ENCODE measurements at places on chromosomes 1 and 21.

DNA sequence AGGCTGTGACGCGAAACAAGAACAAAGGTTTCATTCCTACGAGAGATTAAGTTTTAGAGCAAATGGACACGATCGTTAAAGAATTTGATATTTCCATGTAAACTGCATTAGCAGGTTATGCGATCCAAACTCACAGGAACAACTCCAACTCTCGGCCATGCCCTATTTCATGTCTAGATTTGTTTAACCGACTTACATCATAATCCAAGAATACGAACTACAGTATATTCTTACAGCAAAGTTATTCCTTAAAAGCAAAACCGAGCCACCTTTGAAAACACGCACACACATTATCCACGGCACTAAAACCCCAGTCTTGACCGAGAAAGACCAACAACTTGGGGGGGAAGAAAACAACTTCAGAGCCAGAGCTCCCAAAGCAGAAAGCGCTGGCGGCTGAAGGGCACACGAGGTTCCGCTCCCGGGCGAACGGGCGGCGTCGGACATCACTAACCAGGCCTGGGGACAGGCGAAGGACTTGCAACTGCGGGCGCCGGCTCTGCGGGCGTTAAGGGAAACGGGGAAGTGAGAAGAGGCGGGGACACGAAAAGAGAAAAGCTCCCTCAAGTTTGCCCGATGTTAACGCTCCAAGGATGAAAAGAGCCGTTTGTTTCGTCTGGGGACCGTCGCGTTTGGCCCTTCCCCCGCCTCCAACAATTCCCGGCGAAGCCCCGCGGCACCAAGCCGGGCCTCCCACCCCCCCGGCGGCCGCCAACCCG, 690 bp downstream of the B3GALNT2 start:
- peak; percentile 65 for DNase-seq

GRCh38 chr21:26850116-26850643, 5.0 kb upstream of the ADAMTS1 start:
- DNase-seq, result peak; percentile 63

GRCh38 chr1:233355841-233356704, 28.5 kb downstream of the MAP3K21 start:
- DNase-seq, result no peak

GRCh38 chr1:245871915-245872314, 635.2 kb downstream of the SMYD3 start:
- no peak for DNase-seq

GRCh38 chr1:214369364-214369763, 88.4 kb downstream of the SMYD2 start:
- DNase-seq, result no peak

DNA sequence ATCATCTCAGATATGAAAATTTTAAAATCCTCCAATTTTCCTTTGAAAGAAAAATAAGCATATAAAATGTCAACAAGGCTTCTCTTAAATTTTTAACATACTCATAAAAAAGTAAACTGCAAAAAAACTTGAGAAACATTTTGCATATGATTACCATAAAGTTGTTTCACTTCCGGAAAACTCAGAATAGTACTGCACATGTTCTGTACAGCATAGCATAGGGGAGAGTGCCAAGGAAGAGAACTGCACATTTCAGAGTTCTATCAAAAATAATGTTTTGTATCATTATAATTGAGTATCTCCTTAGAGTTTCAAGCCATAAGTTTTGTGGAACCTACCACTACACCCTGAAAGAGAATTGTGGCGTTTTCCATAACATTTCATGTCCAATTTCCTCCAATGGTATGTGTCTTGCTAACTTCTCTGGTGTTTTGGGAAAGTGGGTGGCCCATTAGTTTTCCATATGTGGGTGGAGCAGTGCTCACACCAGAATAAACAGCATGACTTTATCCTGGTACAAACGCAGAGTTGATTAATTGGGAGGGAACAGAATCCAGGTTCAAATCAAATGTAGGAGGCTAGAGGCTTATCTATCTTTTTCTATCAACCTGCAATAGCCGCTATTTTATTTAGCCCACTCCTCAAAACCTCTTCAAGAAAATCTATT, 430.9 kb downstream of the LMO4 start:
- DNase-seq, result no peak

DNA sequence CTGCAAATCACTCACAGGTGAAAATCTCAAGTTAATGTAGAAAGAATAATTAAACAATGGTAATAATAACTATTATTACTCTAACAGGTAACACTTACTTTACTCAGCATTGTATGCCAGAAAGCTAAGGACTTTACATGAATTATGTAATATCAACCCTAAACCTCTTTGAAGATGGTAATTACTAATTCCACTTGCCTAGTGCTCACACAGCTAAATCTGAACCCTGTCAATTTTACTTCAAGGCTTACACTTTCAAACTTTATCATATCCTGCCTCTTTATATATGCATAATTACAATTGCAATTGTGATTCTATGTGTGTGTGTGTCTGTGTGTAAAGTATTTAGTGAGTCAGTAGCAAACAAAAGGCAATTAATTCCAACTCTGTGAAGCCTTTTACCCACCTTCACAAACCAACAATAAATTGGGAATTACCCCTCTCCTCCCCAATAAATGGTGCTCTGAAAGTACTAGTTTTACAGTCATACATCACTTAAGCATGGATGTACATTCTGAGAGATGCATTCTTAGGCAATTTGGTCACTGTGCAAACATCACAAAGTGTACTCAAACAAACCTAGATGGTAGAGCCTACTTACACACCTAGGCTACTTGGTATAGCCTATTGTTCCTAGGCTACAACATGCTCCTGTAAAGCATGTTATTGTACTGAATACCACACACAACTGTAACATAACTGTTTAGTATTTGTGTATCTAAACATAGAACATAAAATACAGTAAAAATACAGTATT, 5.9 kb downstream of the ZNF644 start:
- no peak for DNase-seq

- DNase-seq, result peak; percentile 7
Measured at GRCh38 chr1:217431395-217431794, 199.5 kb downstream of the GPATCH2 start.

GRCh38 chr21:36803816-36804439, 105.0 kb downstream of the SIM2 start:
- DNase-seq, result no peak

DNA sequence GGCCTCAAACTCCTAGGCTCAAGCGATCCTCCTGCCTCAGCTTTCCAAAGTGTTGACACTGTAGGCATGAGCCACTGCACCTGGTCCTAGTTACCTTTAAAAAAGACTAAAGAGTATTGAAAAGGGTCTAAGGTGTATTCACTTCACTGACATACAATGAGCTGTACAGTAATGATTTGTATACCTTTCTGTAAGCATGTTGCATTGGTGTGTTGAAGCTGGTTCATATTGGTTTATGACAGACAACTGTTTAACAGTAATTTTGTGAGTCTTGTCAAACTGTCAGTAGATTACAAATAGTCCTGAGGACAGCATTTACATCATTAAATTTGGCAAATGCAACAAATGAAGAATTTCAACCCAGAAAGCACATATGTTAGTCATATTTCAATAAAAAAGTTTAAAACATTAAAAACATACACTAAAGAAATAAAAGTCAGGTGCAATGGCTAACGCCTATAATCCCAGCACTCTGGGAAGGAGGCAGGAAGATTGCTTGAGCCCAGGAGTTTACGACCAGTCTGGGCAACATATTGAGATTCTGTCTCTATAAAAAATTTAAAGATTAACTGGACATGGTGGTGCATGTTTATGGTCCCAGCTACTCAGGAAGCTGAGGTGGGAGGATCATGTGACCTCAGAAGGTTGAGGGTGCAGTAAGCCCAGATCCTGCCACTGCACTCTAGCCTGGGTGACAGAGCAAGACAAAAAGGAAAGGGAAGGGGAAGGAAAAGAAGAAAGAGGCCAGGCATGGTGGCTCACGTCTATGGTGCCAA, 88.3 kb upstream of the HP1BP3 start:
- no peak for DNase-seq

- DNase-seq, result no peak
Measured at GRCh38 chr1:2791027-2791760, 10.3 kb downstream of the TTC34 start.

- peak; percentile 58 for DNase-seq
Measured at GRCh38 chr21:37916310-37917051, at the start of gene KCNJ6. TSS of gene KCNJ6 (minus strand) at chr21:37916457. CDS start at chr21:37840682, 75,775 bp downstream.

DNA sequence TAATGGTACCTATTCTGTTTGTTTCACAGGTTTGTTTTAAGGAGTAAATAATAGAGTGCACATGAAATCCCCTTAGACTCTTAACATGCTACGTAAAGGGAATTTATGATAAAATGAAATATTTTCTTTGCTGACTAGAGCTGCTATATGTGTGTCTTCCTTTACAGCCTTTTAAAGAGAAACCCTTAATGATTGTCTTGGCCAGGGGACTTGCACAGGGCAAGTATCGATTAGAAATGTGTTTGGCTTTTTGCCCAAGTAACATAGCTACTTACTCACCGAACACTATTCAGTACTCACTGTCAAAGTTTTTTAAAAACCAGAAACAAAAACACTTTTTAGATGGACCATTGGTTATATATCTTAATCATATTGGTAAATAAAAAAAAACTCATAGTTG, 71.3 kb upstream of the KIAA1614 start:
- DNase-seq, result no peak

DNA sequence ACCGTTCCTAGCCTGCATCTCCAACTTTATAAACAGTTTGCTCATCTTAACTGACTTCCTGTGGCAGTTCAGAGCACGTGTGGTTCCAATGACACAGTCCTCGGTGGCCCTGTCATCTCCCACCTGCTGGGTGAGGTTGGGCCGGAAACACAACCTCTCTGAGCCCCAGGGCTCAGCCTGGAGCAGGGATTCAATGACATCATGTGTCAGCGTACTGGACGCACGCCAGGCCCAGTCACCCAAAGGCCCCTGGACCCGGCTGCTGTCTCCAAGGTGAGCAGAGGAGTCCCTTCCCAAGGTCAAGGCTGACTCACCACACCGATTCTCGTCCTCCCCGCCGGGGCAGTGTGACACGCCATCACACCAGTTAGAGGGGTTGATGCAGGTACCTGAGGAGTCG, 19.9 kb downstream of the TMPRSS2 start:
- no peak for DNase-seq

GRCh38 chr1:48492392-48492791, 20.4 kb upstream of the SPATA6 start:
- DNase-seq, result no peak

- no peak for DNase-seq
Measured at GRCh38 chr1:193432979-193433587, 246.7 kb upstream of the B3GALT2 start.

DNA sequence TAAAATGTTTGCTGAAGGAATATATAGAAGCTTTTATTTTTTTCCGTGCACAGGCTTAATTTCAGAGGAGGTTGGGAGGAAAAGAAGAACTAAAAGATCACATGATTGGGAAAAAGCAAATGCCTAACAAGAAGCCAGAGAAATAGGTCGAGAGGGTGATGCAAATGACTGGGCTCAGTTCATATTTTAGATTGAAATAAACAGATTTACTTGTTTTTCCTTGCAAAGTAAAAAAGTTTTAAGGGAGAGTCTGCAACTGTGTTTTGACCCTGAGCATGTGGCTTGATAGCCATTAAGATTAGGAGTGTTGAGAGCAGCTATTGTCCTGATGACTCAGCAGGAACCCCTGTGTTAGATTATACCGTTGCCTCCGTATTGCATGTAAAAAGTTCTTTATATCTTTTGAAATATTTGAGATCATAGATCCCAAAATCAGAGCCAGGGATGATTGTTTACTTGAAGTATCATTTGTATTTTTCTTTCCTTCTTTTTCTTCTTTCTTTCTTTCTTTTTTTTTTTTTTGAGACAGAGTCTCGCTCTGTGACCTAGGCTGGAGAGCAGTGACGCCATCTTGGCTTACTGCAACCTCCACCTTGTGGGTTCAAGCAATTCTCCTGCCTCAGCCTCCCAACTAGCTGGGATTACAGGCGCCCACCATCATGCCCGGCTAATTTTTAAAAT, 20.2 kb downstream of the CLIC4 start:
- DNase-seq, result peak; percentile 85

GRCh38 chr1:65846866-65847265, 54.2 kb downstream of the PDE4B start:
- no peak for DNase-seq

DNA sequence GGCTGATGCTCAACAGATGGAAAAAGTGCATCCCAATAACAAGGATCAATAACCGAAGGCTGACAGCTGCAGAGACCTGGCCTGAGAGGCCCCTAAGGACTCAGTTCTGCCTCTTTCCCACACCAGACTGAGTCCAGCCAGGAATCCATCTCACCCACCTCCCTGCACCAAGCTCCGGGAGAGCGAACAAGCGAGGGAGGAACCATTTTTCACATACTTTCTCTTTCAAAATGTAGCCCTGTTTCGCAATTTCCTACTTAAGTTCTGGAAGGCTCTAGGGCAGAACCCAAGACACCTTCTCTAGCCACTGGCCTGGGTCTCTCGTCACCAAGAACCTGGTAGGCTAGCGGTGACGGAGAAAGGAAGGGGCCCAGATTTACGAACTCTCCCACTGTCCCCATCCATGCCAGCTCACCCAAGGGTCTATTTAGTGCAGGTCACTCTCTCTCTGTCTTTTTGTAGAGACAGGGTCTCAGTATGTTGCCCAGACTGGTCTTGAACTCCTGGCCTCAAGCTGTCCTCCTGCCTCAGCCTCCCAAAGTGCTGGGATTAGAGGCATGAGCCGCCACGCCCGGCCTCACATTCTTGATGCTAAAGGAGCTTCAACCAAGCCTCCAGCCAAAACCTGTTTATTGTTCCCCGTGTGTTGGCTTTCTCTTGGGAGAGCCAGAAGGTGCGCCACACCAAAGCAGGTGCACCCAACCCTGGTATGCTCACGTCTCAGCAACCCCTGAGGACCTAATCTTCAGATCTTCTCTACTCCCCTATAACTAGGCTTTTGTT, 10.9 kb upstream of the GNL2 start:
- DNase-seq, result no peak

DNA sequence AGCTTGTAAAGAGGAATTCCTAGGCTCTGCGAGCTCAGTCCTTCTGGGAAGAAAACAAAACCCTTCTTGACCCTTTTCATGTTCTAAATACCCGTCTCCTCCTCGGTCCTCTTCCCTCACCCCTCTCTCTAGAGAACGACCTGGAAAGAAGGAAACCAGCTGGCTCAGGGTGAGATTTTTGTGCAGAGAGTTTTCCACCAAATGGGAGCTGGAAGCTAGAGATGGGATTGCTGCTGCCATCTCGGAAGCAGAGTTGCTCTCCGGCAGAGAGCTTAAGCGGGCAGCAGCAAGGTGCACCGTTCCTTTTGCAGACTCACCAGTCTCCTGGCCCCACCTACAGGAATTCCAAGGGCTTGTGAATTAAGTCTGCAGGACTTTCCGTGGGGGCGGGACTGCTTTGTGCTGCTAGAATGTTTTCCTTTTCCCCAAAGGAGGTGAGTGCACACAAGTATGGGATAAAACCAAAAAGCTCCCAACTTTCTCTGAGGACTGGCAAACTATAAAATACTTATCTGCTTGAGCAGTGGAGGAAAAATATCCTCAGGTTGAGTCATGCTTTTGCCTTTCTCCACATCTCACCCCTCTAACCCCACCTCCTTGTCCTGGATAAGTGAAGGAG, 29.1 kb upstream of the KIAA0040 start:
- DNase-seq, result no peak

GRCh38 chr21:45001134-45002095, 61.6 kb downstream of the SLX9 start:
- no peak for DNase-seq

GRCh38 chr1:204858363-204858821, 12.3 kb upstream of the NFASC start:
- DNase-seq, result no peak

- DNase-seq, result peak; percentile 78
Measured at GRCh38 chr1:26336477-26337205, 17.3 kb downstream of the CRYBG2 start.

- DNase-seq, result no peak
Measured at GRCh38 chr1:154614247-154614646, 6.3 kb upstream of the ADAR start.

Data from hematopoietic multipotent progenitor cell treated with erythropoietin and hydrocortisone succinate and interleukin-3 and kit ligand, for 6 days (in vitro differentiated cells).